Right lung (tissue), 10 donors: ENCODE measurements at places on chromosomes 16 and 17. TPM values are rescaled to one million over a fixed set of nuclear protein-coding genes. Genes with fewer than 3 reads are reported as not detected.

- DNase-seq = no peak
Observed at GRCh38 chr17:50682441-50682840, 25.3 kb downstream of the ANKRD40 start.

- DNase-seq = no peak
Observed at GRCh38 chr16:314795-315299, 31.9 kb downstream of the PDIA2 start.

DNA sequence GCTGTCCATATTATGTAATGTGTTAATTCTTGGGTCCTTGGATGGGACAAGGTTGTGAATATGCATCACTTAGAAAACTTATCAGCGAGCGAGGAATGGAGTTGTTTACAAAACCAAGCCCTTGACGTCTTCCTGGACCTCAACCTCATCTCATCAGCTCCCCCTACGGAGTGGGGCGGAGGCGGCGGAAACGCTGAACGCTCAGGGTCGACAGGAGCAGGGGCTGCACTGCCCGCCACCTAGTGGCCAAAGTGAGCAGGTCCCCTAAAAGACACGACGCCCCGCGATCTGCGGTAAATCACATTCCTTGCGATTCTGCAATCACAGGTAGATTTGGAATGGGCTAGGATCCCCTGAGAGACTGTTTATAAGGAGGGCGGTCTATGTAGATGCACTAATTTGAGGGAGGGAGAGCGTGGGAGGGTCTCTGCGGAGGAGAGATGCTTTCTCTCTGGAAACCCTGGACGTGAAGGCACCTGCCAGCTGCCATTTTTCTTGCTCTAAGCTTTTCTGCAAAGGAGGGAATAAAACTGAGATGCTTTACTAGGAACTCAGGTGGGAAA, 5.4 kb upstream of the ICAM2 start:
- DNase-seq = no peak

DNA sequence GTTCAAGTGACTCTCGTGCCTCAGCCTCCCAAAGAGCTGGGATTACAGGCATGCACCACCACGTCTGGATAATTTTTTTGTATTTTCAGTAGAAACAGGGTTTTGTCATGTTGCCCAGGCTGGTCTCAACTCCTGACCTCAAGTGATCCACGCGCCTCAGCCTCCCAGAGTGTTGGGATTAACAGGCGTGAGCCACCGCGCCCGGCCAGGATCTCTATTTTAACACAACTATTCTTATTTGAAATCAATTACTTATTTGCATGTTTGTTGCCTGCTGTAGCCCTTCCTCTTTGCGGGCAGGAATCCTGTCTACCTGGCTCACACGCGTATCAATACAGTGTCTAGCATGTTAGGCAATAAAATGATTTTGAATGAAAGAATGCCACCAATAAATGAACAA, 818 bp upstream of the CNEP1R1 start:
- DNase-seq = no peak

DNA sequence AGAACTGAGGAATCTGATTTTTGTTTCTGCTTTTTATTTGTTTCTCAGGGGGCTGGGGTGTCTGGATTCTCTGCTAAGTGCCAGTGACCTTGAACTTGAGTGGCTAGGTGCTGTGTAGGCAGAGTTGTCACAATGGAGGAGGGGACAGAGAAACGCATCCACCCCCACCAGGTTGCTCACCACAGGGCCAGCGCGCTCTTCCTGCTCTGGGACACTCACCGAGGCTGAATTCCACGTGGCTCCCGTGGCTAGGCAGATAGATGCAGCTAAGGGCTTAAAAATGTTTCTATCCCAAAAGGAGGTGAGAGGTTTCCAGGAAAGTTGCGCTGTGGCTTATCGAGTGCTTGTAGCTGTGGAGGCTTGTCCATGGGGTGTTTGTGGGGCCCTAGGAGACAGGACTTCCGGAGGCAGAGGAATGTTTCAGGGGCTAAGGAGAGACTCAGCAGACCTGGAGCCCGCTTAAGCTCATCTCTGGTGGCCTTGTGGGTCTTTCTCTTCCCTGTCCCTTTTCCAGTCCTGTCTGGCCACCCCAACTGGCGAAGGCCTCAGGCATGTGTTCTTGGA, 36.8 kb downstream of the ADCY7 start:
- no peak for DNase-seq

- no peak for DNase-seq
Observed at GRCh38 chr17:80254396-80255251, 6.0 kb upstream of the RNF213 start.

GRCh38 chr16:86345516-86345915, 164.8 kb upstream of the FOXF1 start:
- DNase-seq = no peak

GRCh38 chr16:31471875-31472708, at the start of gene TGFB1I1:
TSS of gene TGFB1I1 (plus strand) at chr16:31472152. CDS start at chr16:31472189, 37 bp downstream.
- DNase-seq = peak; percentile 77

GRCh38 chr16:8137606-8138005, 452.7 kb downstream of the TMEM114 start:
- DNase-seq = no peak

DNA sequence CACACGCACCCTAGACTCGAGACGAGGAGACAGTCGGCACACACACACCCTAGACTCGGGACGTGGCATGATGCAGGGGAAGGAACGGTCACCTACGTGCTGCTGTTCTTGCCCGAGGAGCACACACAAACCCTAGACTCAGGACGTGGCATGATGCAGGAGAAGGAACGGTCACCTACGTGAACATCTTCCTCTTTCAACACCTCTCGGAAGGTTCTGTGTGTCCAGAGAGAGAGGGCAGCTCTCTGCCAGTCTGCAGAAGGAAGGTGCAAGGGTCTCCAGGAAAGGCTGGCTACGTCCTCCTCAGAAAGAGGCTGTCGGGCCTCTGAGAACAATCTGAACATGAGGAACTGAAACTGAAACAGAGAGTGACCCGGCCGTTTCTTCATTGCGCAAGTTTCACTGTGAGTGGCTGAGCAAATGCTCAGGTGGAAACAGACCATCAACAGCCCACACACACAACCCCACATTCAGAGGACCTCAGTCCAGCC, 43.4 kb downstream of the ZNF276 start:
- no peak for DNase-seq

GRCh38 chr16:22861580-22861979, 47.6 kb downstream of the HS3ST2 start:
- no peak for DNase-seq

DNA sequence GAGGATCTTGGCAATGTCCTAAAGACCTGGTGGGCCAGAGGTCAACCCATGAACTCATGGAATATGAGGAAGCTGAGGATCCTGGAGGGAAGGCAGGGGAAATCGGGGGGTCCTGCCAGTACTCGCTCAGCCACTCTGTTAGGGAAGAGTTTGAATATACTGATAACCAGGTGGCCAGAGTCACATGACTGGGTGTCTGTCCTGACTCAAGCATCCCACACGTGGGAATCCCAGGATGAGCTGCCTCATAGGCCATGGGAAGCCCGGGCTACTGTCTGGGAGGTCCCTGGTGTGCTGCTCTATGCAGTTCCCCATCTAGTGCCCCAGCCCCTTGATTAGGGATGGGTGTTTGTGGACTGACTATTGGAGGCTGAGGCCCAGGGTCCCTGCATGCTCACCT, 1.6 kb downstream of the EXOC3L1 start:
- no peak for DNase-seq

DNA sequence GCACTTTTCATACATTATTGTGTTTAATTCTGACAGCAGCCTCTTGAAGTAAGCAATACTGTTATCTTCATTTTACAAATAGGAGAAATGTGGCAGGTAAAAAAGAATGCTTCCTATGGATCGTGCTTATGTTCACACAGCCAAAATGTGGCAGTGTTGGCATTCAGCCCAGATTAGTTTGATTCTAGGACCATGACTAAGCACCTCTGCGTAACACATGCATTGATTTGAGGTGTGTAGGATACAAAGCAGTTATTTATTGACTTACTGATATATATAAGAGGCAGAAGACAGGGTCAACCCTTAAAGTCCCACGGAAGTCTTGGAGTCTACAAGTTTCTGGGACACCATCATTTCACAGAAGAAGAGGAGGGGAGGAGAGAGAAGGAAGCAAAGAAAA, 1144.4 kb upstream of the GOT2 start:
- DNase-seq = no peak

- no peak for DNase-seq
Observed at GRCh38 chr17:39972271-39972670, 8.3 kb upstream of the PSMD3 start.

GRCh38 chr16:23248261-23249194, 53.6 kb upstream of the SCNN1B start:
- no peak for DNase-seq

GRCh38 chr17:15133826-15134225, 131.3 kb downstream of the PMP22 start:
- DNase-seq = no peak

GRCh38 chr16:81700071-81700779, 78.9 kb upstream of the PLCG2 start:
- DNase-seq = no peak

DNA sequence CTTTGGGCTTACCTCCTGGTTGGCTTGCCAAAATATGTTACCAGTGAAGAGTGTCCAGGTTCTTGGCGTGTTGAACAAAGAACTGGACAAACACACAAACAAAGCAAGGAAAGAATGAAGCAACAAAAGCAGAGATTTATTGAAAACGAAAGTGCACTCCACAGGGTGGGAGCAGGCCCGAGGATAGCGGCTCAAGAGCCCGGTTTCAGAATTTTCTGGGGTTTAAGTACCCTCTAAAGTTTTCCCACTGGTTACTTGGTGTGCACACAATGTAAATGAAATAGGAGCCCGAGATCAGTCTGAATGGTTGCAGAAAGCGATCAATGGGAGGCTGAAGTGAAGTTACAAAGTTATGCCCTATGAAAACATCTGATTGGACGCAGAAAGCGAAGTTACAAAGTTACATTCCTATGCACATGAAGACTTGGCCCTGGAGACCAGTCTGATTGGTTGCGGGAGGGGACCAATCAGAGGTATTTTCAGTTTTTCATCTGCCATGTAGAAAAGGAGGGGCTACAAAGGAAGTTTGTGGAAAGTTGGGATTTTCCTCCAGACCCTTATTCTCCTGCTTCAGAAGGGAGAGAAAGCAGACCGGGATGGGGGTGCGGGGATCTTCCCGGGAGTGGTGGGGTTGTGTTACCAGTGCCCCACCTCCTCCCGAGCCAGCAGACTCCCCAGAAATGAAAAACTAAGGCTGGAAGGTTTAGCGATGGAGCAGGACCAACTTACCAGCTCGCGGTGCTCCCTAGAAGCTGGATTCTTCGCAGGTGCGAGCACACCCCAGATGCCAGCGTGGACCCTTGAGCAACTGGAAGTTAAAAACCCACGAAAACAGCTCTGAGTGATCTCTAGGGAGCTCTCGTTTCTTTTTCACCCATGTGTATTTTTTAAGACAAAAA, at the start of gene SLFN12:
TSS of gene SLFN12 (minus strand) at position 325 of the 899 bp plus-strand sequence. CDS start 9,472 bp downstream, outside the sequence.
- peak; percentile 89 for DNase-seq

GRCh38 chr17:7043497-7044198, at the start of gene SLC16A11:
TSS of gene SLC16A11 (minus strand) at chr17:7044092. CDS start at chr17:7043513, 579 bp downstream.
- DNase-seq = no peak

DNA sequence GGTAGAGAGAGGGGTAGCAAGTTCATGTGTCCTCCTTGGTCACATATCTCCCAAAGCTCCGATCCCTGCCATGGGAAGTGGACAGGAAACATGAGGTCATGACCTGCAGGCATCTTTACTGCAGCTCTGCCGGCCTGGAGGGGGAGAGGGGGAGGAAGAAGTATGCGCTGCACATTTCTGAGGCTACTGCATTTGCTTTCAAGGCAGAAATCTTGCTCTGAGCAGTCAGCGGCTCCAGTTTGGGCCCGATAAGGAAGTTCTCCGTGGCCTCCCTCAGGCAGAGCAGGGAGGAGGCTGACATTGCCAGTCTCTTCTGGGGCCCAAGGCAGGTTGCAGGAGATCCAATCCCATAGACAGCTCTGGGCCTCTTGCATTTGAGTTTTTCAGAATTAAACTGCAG, 1.5 kb upstream of the NHERF1 start:
- no peak for DNase-seq

DNA sequence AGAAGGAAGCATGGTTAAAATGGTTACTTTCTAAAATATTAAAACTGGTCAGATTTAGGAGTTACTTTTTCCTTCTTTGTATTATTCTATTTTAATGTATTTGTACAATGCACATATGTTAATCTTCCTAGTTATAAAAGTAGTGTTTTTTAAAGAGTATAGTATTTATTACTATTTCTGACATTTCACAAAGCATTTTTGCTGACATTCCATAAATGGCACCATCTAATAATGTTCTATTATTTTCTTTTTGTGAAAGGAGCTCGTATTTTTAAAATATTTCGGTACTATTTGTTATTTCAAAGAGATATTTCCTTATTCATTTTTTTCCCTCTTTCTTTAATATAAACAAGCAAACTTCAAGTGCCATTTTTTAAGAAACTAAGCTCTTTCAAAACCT, 47.5 kb upstream of the GSG1L start:
- no peak for DNase-seq

- peak; percentile 24 for DNase-seq
Observed at GRCh38 chr17:78645421-78646295, 68.5 kb upstream of the DNAH17 start.

The MILR1 gene
- 3.2 TPM for polyA plus RNA-seq

The MT4 gene
- polyA plus RNA-seq = not detected

The G6PC1 gene
- polyA plus RNA-seq = 0.04 TPM

The C17orf113 gene
- polyA plus RNA-seq = 5.0 TPM

The IL17C gene
- not detected for polyA plus RNA-seq

The NUPR1 gene
- polyA plus RNA-seq = 50.0 TPM

The TMEM256 gene
- 74.8 TPM for polyA plus RNA-seq

The KRTAP4-3 gene
- not detected for polyA plus RNA-seq

The TLCD2 gene
- 8.2 TPM for polyA plus RNA-seq

The ZNF23 gene
- polyA plus RNA-seq = 17.5 TPM
